C1 segment of cervical spinal cord (tissue), 14 donors: ENCODE measurements at places on chromosomes 1 and 21.

DNA sequence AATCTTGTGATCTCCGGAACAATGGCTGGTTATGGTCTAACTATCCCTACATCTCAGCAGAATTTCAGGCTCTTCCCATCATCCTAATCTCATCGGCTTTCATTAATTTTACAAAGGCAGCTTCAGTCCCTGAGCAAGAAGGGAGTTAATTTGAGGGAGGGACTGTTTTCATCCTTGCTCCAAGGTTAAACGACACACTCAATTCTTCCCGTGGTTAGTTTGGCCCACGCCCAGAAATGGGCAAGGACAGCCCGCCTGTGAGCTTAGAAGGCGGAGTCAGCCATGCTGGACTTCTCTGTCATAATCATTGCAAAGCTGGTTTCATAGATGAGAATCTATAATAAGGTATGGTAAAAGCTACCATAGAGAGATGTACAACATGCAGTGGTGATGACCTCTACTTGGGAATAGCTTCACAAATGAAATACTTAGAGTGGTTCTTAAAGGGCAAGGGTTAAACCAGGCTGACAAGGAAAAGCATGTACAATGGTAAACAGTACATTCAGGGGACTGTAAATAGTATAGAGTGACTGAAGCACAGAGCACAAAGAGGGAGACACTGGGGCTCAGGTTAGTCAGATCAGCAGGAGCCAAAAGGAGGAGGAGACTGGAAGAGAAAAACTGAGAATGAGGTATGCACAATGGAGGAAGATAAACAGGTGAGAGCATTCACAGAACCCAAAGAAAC lies 108.8 kb downstream of the SMYD3 start:
- no peak for DNase-seq

GRCh38 chr1:239274242-239274830 lies 112.0 kb upstream of the CHRM3 start:
- DNase-seq = no peak

DNA sequence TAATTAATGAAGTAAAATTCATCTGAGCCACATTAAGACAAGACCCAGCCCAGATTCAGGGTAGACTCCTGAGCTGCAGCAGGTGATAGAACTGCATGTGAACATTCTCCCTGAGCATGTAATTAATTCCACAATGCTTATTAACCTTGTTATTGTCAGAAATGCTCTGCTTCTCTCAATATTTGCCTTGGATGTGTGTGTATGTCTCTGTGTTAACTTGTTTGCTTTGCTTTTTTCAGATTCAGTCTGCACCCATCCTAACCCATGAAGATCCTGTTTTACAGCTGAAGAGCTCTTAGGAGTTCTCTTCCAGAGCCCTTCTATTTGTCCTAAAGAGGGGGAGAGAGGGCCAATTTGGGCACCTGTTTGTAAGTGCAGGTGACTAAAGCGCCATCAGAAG lies 143.2 kb upstream of the BMP8A start:
- no peak for DNase-seq

- DNase-seq = no peak
These were observed 20.3 kb upstream of the KAZN start for GRCh38 chr1:14578156-14578555.

GRCh38 chr21:43609501-43610340 lies 49.6 kb downstream of the HSF2BP start:
- DNase-seq = no peak

GRCh38 chr1:23517581-23517980 lies 13.5 kb downstream of the E2F2 start:
- no peak for DNase-seq

- no peak for DNase-seq
These were observed 184.0 kb upstream of the C1orf87 start for GRCh38 chr1:60257531-60257930.

DNA sequence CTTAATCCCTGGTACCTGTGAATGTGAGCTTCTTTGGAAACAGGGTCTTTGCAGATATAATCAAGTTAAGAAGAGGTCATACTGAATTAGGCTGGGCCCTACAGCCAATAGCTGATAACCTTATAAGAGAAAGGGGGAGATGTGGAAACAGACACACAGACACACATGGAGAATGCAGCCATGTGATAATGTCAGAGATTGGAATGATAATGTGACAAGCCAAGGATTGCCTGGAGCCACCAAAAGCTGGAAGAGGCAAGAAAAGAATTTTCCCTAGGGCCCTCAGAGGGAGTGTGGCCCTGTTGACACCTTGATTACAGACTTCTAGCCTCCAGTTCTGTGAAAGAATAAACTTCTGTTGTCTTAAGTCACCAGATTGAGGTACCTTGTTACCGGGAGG lies 114.5 kb upstream of the SOD1 start:
- no peak for DNase-seq

DNA sequence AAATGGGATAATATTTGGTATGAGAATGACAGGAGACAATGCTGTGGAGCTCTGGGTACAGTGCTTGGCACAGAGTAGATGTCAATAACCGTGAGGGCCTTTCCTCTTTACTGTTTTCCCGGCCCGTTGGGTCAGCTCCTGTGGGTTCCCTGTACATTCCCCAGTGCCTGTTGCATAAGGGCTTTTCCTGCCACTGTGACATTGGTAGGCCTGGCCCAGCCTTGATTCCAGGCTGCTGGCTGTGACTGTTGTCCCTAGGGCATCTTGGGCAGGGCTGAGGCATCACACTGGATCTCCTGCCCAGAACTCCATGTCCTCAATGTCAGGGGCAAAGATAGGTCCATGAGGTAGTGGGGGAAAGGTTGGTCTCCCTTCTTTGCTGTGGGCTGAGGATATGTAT lies 25.8 kb upstream of the MYCL start:
- no peak for DNase-seq
